ENCODE measurements at places on chromosomes 3 and 15.

GRCh38 chr3:53531749-53532148, 37.3 kb downstream of the CACNA1D start:
- no peak for DNase-seq

- no peak for DNase-seq
Observed at GRCh38 chr15:38705436-38706219, 141.0 kb upstream of the RASGRP1 start.

DNA sequence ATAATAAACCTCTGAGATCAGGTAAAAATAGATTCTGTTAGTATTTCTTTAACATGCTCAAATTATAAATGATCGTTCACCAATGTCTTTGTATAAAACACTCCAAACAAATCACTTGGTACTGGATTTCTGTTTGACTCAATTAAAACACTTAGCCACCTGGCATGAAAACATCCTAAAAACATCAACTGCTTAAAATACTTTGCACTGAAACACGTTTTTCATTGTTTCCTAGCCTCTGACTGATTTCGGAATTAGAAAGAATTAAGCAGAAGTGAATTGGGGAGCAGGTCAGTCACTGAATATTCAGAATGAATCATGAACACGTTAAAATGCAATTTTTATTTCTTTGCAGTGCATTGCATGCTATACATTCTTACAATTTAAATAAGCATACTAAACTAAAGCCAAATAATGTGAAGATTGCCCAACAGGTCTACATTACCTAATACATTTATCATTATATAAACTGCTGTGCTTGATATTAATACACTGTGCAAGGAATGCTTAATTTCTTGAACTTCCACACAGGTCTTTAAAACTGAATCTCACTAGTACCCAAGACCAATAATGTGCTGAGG, 1.6 kb downstream of the THRB start:
- DNase-seq = no peak

DNA sequence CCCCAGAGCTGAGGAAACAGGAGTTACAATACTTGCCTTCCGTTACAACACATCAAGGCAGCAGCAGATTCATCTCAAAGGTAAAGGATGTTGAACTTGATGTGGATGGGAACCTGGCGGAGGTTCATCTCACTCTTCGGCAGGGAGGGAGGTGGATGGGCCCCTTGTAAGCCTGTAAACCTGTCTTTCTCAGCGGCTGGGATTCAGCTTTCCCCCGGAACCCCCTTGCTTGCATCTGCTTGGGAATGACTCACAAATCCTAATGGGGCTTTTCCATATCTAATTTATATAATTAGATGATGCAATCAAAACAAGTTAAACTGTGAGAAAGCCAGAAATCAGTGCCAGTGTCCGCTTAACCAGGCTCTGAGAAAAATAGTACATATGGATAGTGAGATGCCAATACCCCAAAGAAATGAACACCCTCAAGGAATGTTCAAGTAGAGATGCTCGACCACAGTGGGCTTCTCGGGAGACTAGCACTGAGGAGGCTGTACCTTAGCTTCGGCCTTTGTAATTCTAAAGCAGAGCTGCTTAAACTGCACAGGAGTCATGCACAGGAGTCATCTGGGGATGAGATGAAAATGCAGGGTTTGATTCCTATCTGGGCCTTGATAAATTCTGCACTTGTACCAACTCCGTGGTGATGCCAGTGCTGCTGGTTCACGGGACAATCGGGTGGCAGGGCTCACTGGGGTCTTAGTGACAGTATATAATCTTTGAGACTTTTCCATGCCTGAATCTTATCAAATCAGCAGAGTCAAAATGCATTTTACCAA, 2.2 kb upstream of the FAM240A start:
- no peak for DNase-seq

DNA sequence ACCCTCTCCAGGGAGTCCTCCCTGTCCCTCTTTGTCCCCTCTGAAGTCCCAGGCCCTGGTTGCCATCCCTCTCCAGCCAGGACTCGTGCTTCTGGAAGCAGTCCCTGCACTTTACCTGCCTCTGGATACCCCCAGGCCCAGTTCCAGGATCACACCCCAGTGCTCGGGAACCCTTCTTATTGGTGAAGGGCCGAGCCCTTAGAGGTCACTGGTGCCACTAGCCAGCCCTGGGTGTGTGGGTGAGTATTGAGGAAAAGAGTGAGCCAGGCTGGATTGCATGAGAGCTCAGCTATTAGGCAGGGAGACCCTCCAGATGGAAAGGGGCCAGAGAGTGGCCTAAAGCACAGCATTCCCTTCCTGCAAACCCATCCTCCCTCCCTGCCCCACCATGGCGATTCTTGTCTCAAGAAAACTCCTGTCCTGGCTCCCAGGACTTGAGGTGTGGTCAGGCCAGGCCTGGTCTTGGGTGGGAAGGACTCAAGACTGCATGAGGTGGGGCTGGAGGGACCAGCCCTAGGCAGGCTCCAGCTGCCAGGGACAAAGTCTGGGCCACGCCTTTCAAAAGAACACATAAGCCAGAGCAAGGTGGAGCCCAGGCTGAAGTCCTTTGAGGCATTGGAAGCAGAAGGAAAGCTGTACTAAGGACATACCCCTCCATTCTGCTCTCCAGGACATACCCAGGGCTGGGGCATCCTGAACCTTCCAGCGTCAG, 4.8 kb upstream of the PHGR1 start:
- DNase-seq = no peak

DNA sequence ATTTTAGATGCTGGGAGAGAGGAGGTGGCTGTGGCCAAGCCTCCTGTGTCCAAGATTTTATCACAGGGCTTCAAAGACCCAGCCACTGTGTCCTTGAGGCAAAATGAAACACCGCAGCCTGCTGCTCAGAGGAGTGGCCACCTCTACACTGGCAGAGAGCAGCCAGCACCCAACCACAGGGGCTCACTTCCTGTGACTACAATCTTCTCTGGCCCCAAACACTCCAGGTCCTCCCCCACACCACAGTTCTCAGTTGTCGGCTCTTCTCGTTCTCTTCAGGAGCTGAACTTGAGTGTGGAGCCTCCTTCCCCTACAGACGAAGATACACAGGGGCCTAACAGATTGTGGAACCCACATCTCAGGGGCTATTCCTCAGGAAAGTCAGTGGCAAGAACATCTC, 45.6 kb downstream of the CDAN1 start:
- no peak for DNase-seq

DNA sequence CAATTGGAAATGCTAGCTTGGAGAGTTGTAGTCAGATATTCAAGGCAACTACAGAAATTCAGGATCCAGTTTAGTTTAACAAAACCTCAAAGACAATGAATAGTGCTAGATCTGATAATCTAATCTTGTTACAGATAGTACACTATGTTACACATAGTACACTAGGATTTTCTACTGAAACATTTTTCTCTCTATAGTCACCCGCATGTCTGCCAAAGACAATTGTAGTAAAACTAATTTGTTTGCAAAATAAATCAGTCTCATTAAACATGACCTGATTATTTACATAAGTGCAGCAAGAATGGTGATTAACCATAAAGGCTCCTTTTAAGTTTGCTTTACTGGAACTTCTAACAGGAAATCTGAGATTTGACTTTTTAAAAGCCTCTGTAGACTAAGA, 52.0 kb downstream of the ILDR1 start:
- no peak for DNase-seq

- DNase-seq = no peak
Observed at GRCh38 chr3:197478746-197479668, 76.8 kb downstream of the BDH1 start.

Data from activated T-helper 1 cell treated with anti-CD3 and anti-CD28 coated beads, Interleukin-2, amount 50 U/mL, for 16 hours (primary cell).